Gastroesophageal sphincter (tissue), 4 donors: ENCODE measurements at places on chromosomes 6 and 20. TPM values are rescaled to one million over a fixed set of nuclear protein-coding genes. Genes with fewer than 3 reads are reported as not detected.

Gene MAP3K4
- total RNA-seq, result 25.8 TPM

- ATAC-seq, result no peak
These were observed 404.1 kb upstream of the PLCB4 start for GRCh38 chr20:8664778-8665177.

- ATAC-seq, result no peak
These were observed 76.5 kb downstream of the PTPN1 start for GRCh38 chr20:50586531-50587232.

- no peak for ATAC-seq
These were observed 135.6 kb downstream of the EYA4 start for GRCh38 chr6:133376743-133377142.

- no peak for ATAC-seq
These were observed 127.2 kb downstream of the CDC5L start for GRCh38 chr6:44514576-44515193.

DNA sequence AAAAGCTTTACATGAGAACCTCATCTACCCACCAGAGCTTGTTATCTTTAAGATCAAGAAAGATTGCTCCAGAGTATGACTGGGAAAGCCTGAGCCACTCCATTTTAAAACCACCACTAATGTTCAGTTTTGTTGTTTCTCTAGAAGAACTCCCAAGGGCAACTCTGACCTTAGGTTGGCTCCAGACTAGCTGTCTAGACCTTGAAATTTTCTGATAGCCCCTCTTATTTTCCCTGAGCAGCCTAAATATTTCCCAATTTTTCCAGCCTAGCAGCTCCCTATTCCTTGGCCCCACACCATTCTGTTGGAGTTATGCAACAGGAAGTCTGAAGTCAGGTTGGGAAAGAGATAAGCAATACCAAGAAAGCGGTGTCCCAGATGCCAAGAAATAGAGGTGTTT, 84.6 kb upstream of the TCF21 start:
- ATAC-seq, result peak; percentile 78

GRCh38 chr6:44342052-44342451, 398 bp upstream of the SPATS1 start:
- ATAC-seq, result no peak

DNA sequence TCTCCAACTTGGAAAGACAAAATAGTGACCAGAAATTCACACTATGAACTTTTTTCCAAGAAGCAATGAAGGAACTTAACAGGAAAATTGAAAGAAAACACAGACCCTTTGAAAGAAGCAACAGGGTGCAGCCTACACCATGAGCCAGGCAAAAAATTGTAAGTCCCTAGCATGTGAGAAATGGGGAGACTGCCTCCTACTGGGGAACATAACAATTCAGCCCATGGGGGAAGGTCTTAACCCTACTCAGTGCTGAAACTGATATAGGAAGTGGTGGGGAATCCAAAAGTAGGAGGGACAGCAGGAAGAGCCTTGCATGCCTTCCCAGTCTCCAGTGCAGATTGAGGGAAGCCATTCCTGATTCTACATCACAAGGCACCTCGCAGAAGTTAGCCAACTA, 235.1 kb upstream of the UFL1 start:
- ATAC-seq, result no peak

GRCh38 chr6:37704066-37704465, 6.4 kb upstream of the MDGA1 start:
- ATAC-seq, result no peak

DNA sequence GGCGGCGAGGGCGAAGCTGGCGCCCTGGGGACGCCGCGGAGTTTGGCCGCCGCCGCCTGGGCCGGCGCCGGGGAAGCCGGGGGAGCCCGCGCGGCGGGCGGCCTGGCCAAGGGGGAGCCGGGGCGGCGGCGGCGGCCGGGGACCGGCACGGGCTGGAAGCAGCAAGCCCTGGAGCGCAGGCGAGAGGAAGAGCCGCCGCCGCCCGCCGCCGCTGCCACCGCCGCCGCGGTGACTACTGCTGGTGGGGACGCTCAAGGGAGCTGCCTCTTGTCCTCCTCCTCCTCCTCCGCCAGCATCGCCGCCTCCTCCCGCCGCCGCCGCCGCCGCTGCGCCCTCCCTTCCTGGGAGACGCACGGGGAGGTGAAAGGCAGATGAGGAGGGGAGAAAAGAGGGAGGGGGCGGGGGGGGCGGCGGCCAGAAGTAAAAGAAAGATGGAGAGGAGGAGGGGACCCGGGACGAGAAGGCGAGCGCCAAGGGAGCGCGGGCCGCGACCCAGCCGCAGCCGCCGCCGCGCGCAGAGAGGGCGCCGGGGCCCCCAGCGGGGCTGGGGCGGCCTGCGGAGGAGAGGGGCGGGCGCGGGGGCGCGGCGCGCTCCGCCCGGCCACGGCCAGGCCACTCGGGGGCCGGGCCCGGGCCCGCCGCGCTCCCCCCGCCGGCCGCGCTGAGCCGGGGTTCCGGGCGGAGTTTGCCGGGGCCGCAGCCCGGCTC, 846 bp downstream of the PDE10A start:
- ATAC-seq, result peak; percentile 12

DNA sequence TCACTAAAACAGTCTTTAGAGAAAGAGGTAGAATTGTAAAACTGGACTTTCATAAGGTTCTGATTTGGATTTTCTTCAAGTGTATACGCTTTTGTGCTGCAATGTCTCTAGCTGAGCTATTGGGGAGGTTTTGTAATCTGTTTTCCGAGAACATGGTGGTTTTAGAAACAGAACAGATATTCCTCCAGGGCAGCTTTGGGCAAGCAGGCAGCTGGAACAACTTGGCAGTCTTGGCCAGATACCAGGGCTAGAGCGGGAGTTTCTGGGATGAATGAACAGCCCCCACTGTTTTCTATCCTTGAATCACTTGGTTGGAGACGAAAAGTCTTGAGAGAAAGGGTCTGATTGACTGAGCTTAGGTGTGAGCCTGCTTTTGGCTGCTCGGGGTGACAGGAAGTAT, 17.1 kb upstream of the ARMC2 start:
- no peak for ATAC-seq

- ATAC-seq, result no peak
These were observed 3.0 kb upstream of the ARID1B start for GRCh38 chr6:156773935-156774852.

Gene TREM2
- 1.7 TPM for total RNA-seq

Gene DCDC2
- total RNA-seq, result not detected

- no peak for ATAC-seq
These were observed 198.0 kb upstream of the RAB32 start for GRCh38 chr6:146345598-146345997.

DNA sequence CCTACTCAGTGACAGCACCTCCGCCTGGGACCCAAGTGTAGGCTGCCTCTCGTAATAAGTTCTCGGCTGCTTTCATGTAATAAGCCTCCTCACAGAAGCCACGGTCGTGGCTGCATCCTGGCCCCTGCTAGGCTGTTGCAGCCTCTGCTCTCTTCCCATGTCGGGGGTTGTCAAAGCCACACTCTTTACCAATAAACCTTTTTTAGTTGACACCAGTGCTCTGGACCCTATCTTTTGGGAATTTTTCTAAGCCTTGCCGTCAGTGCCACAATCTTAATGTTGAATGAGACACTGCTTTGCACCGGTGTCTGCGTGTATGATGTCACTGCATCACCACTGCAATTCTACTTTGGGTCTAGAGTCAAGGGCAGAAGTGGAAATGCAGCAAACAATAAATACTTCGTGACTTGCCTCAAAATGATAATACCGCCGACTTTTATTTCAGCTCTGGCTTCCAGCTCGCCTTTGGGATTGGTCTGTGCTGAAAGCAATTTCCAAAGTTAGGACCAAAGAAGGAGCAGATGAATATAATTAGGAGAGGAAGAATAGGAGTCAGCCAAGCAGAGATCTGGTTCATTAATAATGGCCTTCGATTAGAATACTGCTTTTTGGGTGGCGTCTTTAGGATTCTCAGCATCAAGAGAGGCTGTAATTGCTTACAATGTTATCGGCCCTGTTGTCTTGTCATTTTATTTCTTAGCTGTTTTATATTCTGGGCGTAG, 57.6 kb upstream of the CCN6 start:
- ATAC-seq, result no peak

- ATAC-seq, result no peak
These were observed 26.3 kb upstream of the FYN start for GRCh38 chr6:111899531-111899930.

DNA sequence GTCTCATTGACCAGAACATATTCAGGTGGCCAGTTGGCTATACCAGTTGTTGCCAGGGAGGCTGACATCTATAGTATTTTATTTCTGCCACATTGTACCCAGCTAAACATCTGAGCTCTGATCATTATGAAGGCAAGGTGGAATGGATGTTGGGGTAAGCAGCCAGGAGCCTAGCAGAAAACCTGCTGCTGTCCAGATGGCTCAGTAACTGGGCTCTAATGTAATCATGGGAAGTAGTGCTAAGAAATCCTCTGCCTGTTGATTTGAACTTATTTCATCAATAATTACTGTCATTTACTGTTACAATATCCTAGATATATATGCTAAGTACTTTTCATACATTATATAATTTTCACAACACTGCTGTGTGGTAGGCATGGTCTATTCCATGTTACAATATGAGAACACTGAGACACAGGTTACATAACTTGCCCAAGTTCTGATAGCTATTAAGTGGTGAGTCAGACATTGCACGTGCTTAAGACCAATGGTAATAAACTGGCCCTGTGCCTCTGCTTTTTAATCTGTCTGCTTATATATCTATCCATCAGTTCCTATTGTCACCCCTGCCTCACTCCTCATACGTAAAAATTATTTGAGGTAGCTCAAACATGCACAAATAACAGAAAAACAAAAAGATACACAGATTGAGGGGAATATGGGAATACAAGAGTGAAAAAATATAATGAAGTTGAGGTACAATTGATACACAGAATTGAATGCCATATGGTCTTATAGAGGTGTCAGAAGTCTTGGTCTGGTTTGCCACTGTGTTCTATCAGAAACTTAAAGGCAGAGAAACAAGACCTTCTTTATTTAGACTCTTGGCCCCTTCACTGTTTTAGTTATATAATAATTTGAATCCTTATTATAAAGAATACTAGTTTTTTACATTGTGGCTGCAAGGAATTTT, 25.2 kb downstream of the TBPL1 start:
- peak; percentile 91 for ATAC-seq

Gene STK4
- 33.5 TPM for total RNA-seq

GRCh38 chr6:145631374-145631773, 103.9 kb downstream of the EPM2A start:
- ATAC-seq, result no peak

Gene SESN1
- total RNA-seq, result 50.8 TPM

- no peak for ATAC-seq
These were observed 13.6 kb downstream of the NHSL1 start for GRCh38 chr6:138485586-138486248.

DNA sequence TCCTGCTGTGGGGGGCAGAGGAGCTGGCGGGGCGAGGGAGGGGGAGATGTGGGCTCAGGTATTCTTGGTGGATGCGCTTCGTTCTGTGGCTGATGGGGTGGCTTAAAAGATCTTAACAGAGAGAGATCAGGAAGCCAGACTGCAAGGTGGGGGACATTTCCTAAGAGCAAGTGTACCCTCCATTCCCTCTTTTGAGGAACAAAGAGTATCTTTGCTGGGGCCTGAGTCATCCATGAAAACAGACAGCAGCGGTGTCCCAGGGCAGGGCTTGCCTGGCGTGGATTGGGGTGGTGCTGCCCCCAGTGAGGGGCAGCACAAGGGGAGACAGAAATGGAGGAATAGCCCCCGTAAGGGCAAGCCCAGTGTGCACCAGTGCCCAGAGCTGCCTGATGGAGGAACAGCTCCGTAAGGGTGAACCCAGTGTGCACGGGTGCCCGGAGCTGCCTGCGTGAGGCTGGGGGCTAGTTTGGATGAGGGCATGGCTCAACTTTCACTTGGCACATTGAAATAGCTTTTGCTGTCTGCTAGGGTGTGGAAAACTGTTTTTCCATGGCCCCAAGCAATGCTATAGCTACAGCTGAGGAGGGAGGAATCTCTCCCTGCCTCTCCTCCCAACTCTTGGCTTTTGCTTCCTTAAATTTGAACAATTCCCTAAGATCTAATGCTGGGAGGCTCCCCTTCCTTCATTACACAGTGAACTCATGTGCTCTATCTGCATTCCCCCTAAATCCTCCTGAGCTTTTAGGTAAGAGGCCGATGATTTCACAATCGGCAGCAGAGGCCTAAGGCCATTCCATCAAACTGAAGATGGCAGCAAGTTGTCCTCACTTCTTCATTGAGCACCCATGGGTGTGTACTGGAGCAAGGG, 12.9 kb downstream of the MAPK13 start:
- no peak for ATAC-seq

DNA sequence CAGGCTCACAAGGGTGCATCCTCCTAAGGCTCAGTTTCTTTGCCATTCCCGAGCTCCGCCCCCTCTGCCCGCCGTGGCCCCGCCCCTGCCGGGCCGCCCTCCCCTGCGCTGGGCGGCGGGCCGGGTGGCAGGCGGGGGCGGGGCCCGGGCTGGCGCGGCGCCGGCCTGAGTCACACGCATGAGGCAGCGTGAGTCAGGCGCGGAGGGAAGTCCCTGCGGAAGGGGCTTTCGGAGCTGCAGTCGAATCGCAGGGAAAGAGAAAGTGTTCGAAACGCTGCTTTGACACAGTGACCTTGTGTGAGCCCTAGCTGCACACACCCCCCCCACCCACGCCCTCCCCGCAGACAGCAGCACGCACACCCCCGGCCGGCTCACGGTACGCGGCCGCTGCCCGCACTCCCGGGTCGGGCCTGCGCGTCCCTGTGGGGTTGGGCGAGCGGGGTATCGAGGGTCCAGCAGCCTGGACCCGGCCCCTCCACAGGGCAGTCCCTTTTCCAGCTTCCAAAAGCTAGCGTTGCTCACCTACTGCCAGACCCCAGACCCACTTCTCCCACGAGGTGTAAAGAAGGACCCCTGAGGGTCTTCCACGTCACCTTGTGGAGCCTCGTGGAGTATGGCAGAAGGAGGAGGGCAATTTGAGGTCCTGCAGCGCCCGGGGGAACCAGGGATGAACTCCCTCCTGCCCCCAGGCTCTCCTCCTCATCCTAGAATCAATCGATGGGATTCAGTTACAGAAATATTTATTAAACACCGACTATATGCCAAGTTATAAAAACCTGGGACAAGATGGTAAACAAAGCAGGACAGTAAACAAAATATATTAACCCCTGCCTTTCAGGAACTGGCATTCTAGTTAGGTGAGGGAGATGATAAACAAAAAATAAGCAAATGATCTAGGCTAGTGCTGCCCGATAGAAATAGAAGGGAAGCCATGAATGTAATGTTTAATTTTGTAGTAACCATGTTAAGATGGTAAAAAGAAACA, 12.4 kb upstream of the HMGA1 start:
- peak; percentile 98 for ATAC-seq
